ENCODE measurements at places on chromosomes 13 and 19.
A peak's percentile ranks its signal among the peaks of the same experiment; 100 is the strongest.

DNA sequence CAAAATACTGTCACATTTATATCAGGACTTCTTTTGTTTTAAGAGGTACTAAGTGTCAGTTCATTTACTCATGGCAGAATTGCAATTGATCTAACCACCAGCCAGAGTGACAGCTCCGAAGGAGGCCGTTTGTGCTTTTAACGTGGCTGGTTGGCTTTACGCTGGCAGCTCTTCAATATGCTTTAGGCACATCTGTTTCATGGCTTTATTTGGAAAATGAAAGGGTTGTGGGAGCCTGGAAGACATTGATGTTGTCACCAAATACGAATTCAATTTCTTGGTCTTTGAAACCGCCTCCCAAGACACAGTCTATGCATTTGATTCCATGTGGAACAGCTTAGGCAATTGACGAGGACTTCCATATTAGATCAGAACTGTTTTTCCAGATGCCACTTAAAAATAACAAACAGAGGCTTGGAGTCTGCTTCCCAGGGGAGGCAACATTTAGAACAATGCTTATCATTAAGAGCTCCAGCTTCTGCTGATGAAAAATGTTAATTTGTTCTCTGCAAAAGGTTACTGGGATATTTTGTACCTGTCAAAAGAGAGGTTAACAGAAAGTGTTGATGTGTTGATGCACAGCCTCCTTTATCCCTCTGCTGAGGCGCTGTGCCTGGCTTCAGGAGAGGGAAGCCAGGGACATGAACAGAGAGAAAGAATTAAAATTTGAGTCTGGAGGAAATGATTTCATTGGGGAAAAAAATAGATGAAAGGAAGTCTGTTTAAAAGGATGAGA is 64.0 kb upstream of the TNFRSF19 start:
- DNase-seq = no peak

DNA sequence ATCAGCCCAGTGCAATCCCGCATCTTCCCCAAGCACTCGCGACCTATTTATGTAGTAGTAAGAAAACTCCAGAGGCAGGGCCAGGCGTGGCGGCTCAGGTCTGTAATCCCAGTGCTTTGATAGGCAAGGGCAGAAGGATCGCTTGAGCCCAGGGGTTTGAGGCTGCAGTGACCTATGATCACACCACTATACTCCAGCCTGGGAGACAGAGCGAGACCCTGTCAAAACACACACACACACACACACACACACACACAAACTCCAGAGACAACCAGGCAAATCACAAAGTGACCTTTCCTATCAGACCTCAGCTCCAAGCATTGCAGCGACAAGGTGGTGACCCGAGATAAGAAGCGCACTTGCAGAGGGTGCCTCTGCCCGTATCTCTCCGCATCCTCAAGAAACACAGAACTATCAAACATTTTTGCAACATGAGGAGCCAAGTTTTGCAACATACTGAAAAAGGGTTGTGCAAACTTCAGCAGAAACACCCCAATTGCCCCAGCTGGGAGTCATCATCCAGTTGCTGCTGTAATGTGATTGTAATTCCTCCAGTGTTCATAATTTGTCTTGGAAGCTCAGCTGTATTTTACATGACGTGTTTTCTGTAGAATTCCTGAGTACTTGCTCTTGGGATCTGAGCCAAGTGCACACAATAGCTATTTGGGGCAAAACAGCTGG is 8.7 kb upstream of the KLF2 start:
- no peak for DNase-seq

- DNase-seq = no peak
Measured at GRCh38 chr19:18193388-18194180, 566 bp downstream of the MPV17L2 start.

DNA sequence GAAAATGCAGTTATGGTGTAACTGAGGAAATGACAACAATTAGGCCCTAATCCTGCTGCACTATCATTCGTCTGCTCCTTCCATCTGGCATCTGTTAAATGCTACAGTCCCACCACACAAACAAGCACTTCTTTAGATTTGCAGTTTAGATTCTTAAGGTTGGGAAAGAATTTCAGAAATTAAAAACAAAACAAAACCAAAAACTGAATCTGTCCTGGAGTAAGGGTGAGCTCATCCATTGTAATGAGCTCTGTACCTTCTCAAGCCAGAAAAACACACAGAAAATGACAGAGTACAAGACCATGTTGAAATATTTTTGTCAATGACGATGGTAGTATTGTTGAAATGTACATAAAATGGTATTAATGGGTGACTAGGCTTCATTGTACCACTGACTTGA is 28.3 kb downstream of the SMAD9 start:
- no peak for DNase-seq

- no peak for DNase-seq
Measured at GRCh38 chr19:49639401-49640112, 386 bp downstream of the RRAS start.

DNA sequence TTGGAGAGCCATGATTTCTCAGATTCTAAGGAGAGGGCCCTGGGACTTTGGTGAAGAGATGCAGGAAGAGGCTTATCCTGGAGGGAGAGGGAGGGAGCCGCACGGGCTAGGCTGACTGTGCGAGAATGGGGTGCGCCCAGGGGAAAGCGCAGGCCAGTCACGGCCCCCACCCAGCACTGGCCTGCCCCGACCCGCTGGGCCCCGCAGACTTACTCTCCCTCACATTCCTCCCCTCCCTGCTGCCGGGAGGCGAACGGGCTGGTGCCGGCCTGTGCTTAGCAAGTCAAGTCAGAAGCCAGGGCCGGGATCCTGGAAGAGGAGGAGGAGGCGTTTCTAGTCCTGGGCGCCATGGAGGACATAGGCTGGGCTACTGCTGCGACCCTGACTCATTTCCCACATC is 120.0 kb downstream of the CRYL1 start:
- DNase-seq = no peak

DNA sequence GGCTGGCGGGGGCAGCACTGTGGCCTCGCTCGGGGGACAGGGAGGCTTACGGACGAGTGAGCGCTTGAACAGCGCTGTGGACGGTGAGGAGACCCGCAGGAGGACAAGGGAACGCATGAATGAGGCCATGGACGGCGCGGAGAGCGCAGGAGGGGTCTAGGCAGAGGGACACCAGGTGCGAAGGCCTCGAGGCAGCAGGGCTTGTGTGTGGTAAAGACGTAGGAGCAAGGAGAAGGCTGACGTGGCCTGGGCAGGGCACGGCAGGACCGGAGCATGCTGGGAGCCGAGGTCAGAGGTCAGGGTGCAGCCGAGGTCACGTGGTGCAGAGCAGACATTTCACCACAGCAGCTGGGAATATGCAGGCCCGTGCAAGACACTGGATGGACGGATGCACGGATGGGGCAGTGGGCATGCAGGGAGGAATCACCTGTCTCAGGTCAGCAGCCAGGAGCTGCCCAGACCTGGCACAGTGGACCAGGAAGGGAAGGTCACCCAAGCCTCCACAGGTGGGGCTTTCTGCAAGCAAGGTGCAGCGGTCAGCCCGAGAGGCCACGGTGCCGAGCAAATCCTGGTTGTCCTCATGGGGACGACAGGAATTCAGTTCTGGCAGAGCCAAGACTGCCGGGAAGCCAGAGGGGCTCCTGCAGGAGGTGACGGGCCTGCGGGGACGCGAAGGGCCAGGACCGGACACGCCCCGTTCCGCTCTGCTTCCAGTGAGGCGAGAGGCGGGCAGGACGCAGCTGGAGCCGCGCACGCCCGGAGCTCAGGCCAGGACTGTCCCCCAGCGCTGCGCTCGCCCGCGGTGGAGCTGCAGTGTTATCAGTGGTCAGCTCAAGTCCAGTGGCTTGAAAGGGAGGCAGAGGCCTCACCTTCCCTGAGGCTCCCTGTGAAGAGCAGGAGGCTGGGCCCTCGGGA is 72.2 kb downstream of the RASA3 start:
- DNase-seq = no peak

DNA sequence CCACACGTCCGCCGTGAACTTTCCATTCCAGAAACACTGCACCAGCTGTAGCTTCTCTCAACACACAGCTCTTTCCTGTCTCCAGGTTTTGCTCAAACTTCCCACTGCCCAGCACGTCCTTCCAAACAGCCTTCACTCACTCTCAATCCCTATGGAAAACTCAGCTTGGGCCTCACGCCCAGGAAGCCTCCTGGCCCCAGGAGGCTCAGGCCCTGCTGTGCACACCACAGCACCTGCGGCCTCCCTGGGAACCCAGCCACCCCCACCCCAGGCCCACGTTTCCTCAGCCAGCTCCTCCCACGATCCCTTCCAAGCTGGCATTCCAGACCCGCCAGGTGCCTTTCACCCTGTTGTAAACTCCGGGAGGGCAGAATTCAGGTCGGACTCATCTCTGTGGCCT is 35.2 kb downstream of the C13orf46 start:
- no peak for DNase-seq

GRCh38 chr19:49679771-49680413 is 2.8 kb downstream of the PRMT1 start:
- DNase-seq = no peak

- no peak for DNase-seq
Measured at GRCh38 chr19:10471909-10472308, 31.2 kb downstream of the KEAP1 start.

DNA sequence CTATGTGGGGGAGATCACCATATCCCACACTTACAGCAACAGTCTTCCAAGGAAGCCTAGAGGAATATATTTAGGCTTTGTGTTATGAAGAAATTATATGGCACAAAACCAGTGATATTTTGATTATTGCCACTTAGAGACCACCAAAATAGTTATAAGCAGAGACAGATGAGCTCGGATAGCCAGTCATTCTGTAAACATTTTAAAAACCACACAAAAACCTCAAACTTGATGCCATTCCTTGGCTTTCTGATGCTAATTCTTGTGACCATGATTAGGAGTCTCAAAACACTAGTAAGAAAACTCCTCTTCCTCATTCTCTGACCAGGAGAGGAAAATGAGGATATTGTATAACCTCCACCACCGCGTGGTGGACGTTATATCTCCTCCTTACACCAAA is 496.4 kb downstream of the FOXO1 start:
- DNase-seq = no peak

DNA sequence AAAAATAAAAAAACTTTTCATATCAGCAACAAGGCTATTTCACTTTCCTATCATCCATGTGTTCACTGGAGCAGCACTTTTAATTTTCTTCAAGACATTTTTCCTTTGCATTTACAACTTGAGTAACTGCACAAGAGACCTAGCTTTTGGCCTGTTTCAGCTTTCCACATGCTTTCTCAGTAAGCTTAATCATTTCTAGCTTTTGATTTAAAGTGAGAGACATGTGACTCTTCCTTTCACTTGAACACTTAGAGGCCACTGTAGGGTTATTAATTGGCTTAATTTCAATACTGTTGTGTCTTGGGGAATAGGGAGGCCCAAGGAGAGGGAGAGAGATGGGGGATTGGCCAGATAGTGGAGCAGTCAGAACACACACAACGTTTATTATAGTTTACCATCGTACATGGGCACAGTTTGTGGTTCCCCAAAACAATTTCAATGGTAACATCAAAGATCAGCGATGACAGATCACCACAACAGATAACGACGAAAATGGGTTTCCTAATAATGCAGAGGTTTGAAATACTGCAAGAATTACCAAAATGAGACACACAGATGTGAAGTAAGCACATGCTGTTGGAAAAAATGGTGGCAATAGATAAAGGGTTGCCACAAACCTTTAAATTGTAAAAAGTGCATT is 117.6 kb downstream of the GGACT start:
- DNase-seq = no peak

DNA sequence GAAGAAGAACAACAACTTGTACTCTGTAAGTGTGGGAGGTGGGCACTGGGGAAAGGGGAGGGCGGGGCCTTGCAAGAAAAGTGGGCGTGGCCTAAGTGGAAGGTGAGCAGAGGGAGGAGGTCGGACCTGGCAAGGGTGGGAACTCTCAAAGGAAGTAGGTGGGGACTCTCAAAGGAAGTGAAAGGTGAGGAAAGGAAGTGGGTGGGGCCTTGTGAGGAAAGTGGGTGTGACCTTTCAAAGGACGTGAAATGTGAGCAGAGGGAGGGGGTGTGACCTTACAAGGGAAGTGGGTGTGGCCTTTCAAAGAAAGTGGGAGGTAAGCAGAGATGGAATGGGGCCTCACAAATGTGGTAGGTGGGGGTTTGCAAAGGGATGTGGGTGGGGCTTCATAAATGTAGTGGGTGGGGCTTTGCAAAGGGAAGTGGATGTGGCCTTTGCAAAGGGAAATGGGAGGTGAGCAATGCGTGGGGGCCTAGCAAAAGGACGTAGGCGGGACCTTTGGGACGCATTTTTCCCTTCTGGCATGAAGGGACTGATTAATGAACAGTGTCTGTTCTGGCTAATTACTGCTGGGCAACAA is 25.9 kb downstream of the ACSBG2 start:
- DNase-seq = no peak

DNA sequence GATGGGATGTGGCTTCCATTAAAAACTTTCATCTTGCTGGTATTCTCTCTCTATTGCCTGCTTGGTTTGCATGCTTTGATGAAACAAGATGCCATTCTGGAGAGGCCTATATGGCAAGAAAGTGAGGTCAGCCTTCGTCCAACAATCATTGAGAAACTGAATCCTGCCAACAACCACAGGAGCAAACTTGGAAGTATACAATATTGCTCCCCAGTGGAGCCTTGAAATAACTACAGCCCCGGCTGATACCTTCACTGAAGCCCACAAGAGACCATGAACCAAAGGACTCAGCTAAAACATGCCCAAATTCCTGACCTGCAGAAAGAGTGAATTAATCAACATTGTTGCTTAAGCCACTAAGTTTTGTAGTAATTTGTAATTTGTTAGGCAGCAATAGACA is 82.5 kb upstream of the FGF14 start:
- no peak for DNase-seq

GRCh38 chr13:25397763-25398162 is 26.0 kb downstream of the ATP8A2 start:
- no peak for DNase-seq

- peak; percentile 46 for DNase-seq
Measured at GRCh38 chr13:109787135-109787954, 962 bp upstream of the IRS2 start.

GRCh38 chr19:35995048-35995993 is at the start of gene SDHAF1:
Gene SDHAF1 (plus strand): TSS chr19:35995188. CDS start chr19:35995275, 87 bp downstream.
- DNase-seq = peak; percentile 91

DNA sequence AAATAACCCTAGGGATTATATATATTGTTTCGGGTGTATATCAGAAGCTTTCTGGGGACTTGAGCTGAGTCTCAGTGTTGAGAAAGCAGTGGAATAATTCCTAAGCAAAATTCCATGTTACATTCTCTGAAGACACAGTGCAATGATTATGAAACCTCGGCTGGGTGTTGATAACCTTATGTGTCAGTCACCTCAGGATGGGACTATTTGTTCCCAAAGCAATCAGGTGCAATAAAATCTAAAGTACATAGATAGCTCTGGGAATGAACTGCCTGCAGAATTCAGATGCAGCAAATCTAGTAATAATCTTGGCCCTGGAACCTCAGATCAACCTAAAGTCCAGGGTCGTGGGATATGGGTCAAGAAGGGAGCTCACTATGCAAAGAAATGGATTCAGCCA is 53.0 kb downstream of the EDNRB start:
- no peak for DNase-seq
